CD4-positive, alpha-beta memory T cell (primary cell): ENCODE measurements at places on chromosomes 13 and 19. TPM values are rescaled to one million over a fixed set of nuclear protein-coding genes. Genes with fewer than 3 reads are reported as not detected.

Gene ZNF574
- 14.8 TPM for polyA plus RNA-seq

Gene NKG7
- 44.3 TPM for polyA plus RNA-seq

GRCh38 chr19:2458054-2458453, 1.3 kb upstream of the LMNB2 start:
- no peak for DNase-seq

- DNase-seq = no peak
These were observed 67.9 kb downstream of the NDFIP2 start for GRCh38 chr13:79548902-79549301.

GRCh38 chr19:18435178-18435841, 2.6 kb downstream of the ISYNA1 start:
- no peak for DNase-seq

- no peak for DNase-seq
These were observed 61.5 kb downstream of the IER2 start for GRCh38 chr19:13211426-13212308.
